ENCODE measurements at places on chromosomes 7 and 10. TPM values are rescaled to one million over a fixed set of nuclear protein-coding genes. Genes with fewer than 3 reads are reported as not detected.
A peak's percentile ranks its signal among the peaks of the same experiment; 100 is the strongest.

DNA sequence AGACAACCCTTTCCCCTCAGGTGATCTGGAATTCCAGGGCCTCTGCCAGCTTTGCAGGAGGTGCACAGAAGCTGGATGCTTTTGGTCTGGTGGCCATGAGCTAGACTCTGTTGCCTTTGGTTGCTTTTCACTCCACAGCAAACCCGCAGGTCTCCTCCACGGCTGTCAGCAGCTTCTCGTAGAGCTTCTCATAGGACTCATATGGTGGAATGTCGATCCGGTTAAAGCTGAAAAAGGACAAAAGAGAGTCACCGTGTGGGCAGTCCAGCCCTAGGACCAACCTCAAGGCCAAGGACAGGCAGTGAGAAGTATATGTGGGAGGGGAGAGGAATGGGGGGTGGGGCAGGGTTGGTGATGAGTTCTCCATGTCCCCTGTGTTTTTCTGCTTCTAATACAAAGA, 113.5 kb downstream of the SMURF1 start:
- no peak for DNase-seq

- DNase-seq = no peak
Observed at GRCh38 chr10:63593576-63593975, 72.4 kb downstream of the REEP3 start.

The SLC35G1 gene
- 2.4 TPM for polyA plus RNA-seq

GRCh38 chr10:5447056-5447455, 34.7 kb downstream of the NET1 start:
- no peak for DNase-seq

- DNase-seq = no peak
Observed at GRCh38 chr7:88401009-88401623, 94.4 kb upstream of the STEAP4 start.

- DNase-seq = no peak
Observed at GRCh38 chr7:607938-608337, 88.3 kb upstream of the PDGFA start.

The SND1 gene
- 85.9 TPM for polyA plus RNA-seq

DNA sequence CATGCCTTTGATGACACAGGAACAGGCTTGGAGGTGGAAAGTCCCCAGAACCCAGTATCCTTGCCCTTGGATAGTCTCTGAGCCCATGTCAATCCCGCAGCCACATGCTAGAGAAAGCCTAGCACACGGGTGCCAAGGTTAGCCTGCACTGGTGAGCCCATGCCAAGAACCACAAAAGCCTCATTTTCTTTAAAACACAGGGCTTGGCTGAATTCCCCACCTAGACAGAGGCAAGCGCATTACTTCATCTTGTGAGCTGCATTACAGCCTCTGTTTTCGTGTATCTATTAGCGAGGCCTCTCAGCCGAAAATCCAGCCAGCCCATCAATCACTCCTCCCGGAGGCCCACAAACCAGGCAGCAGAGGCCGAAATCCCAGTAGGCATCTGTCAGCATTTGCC, 314.9 kb upstream of the AUTS2 start:
- DNase-seq = no peak

The TRPV6 gene
- 4.7 TPM for polyA plus RNA-seq

DNA sequence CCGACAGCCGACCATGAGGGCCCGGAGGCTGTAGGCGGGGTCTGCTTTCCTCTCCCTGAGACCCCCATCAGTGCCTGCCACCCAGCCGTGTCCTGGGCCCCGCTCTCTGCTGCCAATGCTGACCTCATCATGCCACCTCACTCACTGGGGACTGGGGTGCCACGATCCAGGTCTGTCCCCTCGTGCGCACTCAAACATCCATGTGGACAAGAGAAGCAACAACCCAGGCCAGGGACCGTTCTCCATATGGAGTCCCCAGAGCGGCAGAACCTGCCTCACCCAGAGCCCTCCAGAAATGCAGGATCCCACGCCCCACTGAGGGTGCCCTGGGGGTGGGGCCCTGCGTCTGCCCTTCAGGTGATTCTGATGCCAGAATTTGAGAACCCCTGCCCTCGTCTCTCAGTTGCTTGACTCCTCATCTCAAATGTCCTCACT, 210.0 kb upstream of the PPP2R2D start:
- DNase-seq = no peak

DNA sequence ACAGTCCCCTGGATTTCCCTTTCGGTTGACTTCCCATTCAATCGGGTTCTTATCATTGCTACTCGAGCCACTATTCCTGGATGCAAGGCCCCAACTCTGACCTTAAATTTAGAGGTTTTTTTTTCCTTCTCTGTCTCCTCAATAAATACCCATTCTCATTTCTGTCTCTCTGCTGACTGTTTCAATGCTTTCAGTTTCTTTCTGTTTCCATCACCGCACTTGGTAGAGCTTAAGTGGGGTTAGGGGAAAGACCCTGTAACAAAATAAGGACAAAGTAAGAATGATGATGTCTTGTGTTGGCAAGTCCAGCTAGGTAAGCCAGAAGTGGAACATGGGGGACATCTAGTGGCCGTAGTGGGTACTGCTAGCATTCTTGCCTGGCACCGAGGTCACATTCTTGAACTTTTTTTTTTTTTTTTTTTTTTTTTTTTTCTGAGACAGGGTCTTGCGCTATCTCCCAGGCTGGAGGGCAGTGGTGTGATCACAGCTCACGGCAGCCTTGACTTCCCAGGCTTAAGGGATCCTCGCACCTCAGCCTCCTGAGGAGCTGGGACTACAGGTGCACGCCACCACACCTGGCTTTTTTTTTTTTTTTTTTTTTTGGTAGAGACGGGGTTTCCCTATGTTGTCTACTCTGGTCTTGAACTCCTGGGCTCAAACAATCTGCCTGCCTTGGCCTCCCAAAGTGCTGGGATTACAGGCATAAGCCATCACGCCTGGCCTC, 40.3 kb downstream of the ZC3HC1 start:
- DNase-seq = peak; percentile 90

The ENKUR gene
- not detected for polyA plus RNA-seq

DNA sequence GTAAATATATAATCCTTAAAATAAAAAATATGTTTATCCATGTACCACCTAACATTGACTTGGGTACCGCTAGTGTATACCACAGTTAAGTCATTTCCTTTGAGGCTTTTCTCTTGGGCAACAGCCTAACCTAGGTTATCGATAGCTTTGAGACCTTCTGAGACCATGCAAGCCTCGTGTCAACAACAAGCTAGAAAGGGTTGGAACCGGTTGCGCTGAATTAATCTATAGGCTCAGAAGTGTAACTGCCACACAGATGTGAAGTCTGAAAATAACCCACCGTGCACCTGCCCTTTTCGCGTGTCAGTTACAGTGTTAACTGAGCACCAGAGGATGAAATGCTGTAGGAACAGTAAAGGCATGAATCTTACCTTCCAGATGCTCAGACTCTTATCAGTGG, 59.8 kb downstream of the ARID5B start:
- DNase-seq = no peak

The CDHR3 gene
- polyA plus RNA-seq = 6.9 TPM

The CAV2 gene
- 21.9 TPM for polyA plus RNA-seq

GRCh38 chr7:81777697-81778096, 7.8 kb upstream of the HGF start:
- no peak for DNase-seq

DNA sequence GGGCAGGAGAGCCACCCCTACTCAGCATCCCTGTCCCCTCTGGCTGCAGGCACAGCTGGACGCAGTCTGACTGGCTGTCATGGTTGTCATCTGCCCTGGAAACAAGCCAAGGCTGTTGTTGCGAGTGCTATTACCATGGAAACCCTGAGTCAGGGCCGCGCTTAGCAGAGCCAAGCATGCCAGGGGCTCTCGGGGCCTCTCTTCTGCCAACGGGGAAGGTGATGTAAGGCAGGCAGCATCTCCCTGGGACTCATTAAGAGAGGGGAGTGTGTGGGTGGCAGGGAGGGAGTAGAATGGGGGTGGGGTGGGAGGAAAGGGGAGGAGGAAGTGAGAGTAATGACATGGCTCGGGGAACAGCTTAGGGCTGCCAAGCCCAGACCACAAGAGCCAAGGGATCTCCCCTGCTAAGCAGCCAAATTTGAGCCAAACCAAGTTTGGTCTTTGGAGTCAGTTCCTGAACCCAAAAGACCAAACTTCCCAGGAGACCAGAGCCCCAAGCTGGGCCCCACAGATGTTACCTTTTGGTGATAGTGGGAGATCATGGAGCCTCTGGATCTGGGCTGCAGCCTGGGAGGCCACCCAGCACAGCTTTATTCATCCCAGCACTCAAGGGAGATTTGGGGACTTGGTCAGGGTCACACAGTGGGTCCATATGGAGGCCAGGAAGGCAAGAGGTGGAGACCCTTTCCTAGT, 67.6 kb downstream of the TMEM130 start:
- DNase-seq = no peak

The ITGA8 gene
- 8.9 TPM for polyA plus RNA-seq

The NME8 gene
- polyA plus RNA-seq = 0.31 TPM

The FKBP6 gene
- not detected for polyA plus RNA-seq

The PRSS1 gene
- 196 TPM for polyA plus RNA-seq

DNA sequence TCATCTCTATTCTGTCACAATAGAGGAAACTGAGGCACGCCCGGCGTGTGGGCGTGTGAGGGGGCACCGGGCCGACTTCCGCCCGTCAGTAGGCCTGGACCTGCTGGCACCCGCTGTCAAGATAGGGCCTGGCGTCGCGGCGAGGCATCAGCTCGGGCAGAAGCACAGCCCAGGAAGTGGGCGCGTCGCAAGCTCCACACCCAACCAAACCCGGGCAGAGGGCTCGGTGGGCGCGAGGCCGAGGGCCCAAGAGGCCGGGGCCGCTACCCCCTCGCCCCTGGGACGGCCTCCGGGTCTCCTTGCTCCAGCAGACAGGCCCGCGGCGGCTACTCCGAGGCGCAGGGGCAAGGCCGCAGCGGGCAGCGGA, 91.2 kb downstream of the SPAG6 start:
- no peak for DNase-seq

DNA sequence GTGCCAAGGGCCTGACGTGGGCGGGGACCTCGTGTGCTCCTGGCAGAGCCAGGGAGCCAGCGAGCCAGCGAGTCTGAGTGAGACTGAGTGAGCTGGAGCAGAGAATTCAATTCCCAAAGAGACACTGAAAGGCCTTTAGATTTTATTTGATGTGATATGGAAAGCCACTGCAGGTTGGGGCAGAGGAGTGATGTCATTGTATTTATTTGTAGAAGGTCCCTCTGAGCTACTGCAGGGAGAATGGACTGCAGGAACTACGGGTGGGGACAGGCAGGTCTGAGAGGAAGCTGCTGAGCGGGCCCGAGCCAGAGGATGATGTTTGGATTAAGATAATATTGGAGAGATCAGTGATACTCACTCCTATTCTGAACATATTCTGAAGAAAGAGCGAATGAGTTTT, 445.8 kb upstream of the ANKRD30A start:
- DNase-seq = no peak

DNA sequence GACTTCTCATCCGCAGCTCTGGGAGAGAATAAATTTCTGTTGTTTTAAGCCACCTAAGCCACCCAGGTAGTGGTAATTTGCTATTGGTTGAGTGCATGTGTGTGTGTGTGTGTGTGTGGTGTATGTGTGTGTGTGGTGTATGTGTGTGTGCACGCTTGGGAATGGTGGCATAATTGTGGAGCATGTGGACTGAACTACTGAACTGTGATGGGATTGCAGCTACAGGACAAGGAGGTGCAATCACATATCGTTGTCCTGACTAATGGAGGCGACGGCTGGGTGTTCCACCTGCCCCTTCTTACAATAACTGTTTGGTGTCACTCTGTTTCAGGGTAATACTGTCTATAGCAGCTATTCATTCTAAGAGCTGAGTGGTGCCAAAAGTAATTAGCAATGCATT, 448.7 kb upstream of the PFKP start:
- DNase-seq = no peak

The SUFU gene
- polyA plus RNA-seq = 4.1 TPM

The TMEM225B gene
- polyA plus RNA-seq = 1.2 TPM

DNA sequence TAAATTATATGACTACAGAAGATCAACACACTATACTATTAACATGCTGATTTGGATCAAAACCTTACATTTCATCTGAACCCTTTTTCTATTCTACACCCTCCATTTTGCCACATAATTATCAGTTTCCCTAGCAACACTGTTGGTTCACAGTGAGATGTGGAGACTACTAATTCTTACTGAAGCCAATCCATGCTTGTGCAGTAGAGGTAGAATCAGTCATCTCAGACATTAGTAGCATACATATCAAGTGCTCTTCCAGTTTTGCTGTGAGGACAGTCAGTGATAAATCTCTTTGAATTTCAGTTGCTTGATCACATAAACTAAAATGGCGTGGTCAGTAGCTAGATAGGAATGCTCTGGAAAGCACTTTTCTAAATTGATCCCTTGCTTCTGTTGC, 70.3 kb downstream of the PON1 start:
- no peak for DNase-seq

DNA sequence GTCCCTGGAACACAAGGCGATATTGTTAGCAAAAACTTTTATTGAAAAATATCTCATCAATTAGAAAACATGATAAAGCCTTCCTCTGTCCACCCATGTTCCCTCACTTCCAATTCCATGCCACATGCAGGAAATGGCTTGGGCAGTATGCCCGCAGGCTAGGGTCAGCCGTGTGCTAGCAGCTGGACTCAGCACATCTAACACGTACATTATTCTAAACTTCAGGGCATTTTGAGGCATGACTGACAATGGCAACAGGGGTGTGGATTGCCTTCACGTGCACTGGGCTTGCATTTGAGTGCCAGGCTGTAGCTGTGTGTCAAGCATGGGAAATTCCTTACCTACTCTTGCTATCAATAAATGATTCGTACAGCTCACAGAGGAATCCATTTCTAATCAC, 642.1 kb downstream of the INHBA start:
- DNase-seq = no peak

The KCNH2 gene
- polyA plus RNA-seq = 13.4 TPM

The NPY4R gene
- polyA plus RNA-seq = not detected

GRCh38 chr10:20040012-20040411, 223.8 kb downstream of the PLXDC2 start:
- no peak for DNase-seq

The LRRC17 gene
- 2.7 TPM for polyA plus RNA-seq

- DNase-seq = no peak
Observed at GRCh38 chr10:77685432-77685831, 47.8 kb upstream of the KCNMA1 start.

DNA sequence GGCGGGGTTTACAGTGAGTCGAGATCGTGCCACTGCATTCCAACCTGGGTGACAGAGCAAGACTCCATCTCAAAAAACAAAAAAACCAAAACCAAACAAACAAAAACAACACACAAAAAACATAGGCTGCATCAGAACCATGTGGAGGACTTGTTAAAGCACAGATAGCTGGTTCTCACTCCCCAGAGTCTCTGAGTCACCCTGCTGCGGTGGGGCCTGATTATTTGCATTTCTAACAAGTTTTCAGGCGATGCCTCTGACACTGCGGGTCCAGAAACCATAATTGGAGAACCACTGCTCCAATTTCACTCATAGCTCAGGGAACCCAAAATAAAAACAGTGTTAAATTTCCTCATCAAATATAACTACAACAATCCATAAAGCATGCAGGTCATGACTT, 816.7 kb downstream of the MAGI2 start:
- no peak for DNase-seq

- DNase-seq = no peak
Observed at GRCh38 chr7:30612658-30613265, 18.1 kb downstream of the GARS1 start.
